ENCODE measurements at places on chromosomes 6 and 20.

DNA sequence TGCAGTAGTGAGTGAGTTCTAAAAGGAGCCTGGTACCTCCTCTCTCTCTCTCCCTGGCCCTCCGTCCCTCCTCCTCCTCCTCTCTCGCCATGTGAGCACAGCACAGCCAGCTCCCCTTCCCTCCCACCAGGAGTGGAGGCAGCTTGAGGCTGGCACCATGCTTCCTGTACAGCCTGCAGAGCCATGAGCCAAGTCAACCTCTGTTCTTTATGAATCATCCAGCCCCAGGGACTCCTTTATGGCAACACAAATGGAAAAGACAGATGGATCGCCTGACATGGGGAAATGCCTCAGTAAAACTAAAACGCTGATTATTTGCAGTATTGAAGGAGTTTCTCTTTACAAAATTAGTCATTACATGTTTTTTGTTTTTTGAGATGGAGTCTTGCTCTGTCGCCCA, 233.7 kb upstream of the ARID1B start:
- no peak for DNase-seq

- DNase-seq = no peak
Observed at GRCh38 chr6:44558024-44558831, 170.7 kb downstream of the CDC5L start.

DNA sequence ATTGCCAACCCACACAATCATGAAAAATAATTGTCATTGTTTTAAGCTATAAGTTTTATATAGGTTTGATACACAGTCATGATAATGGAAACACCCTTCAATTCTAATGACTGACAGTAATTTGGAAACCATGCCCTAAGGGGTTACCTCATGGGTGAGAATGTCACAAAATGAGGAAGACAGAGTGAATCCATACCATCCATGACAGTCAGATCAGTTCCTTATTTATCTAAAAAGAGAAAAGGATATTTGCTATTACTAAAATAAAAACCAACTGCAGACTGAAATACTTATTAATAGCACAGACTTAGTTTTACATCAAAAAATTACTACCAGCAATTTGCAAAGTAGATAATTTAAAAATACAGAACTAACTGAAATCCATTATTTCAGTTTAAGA, 437.8 kb downstream of the UTRN start:
- DNase-seq = no peak

DNA sequence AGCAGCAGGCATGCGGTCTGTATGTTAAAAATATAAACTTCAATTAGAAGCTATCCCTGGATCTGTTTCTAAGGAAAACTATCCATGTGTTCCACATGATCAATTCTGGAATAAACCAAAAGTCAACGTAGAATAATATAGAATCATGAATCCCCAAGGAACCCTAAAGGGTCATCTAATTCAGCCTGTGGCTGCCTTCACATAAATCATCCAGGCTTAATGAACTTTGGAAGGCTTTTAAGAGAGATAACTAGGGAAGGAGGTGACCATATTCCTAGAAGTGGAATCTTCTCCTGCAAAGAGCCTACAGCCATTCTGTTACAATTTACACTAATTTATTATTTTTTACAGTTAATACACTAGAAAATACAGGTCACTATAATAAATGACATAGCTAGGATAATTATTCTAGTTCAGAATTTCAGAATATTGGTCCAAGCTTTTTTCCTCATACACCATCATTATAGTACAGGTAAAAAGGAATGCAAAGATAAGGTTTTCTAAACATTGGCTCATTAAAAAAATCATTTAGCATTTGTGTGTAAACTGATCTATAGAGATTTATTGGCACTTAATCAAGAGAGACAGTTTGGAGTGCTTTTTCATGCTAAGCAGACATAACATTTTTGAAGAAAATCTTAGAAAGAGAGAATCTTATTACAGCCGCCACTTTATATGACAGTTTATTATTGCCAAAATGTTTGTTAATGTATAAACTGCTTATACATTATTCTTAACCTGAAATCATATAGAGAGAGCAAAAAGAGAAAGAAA, 851.2 kb downstream of the PHF3 start:
- DNase-seq = no peak

GRCh38 chr20:64063389-64064144, 569 bp downstream of the TCEA2 start:
- no peak for DNase-seq

DNA sequence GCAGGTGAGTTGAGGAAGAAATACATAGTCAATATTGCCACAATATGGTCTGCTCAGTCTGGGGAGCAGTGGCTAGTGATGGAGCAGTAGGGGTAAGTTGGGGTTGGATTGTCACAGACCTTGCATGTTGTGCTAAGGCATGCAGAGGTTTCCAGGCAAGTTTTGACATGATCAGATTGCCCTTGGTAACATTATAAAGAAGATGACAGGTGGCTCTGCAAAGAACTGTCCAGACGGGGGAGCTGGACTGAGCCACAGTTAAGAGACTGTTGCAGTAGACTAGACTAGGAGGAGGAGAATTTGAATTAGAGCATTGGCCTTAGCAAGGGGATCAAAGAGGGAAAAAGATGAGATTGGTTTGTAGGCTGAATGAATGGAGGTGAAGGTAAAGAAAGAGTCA, 23.4 kb downstream of the ATRN start:
- DNase-seq = no peak

- DNase-seq = no peak
Observed at GRCh38 chr6:16671302-16672289, 89.7 kb downstream of the ATXN1 start.

DNA sequence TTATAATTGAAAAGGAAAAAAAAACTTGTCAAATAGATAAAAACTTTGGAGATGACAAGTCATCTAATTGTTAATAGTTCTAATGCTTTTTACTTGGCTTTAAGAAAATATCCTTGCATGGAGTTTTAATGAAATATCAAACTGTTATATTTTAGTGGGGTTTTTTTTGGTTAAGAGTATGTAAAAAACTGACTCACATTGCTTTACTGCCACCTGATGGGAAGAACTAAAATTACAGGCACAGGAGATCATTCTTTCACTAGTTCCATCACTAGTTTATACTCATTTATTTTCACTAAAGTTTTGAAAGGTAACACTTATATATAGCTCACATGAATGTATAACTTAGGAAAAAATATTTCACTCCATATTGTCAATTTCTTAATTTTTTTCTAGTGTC, 309.1 kb downstream of the LMBRD1 start:
- DNase-seq = no peak

DNA sequence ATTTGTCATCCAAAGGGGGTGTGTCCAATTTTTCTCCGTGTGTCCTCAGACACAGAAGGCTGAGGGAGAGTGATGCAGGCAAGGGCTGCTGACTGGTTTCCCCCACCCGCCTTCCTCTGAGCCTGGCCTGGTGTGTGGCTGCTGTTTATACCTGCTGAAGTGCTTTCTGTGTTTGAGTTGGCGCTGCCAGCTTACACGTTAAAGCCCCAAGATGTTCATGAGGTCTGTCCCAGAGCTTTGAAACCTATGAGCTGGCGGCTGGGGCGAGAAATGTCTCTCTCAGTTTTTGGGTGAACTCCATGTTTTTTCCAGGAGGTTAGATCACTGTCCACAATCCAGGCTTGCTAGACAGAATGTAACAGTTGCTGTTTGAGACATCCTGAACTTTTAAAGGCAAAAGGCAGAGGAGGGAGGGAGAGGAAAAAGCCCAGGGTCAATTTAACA, 69.0 kb upstream of the CCN2 start:
- DNase-seq = peak; percentile 2

DNA sequence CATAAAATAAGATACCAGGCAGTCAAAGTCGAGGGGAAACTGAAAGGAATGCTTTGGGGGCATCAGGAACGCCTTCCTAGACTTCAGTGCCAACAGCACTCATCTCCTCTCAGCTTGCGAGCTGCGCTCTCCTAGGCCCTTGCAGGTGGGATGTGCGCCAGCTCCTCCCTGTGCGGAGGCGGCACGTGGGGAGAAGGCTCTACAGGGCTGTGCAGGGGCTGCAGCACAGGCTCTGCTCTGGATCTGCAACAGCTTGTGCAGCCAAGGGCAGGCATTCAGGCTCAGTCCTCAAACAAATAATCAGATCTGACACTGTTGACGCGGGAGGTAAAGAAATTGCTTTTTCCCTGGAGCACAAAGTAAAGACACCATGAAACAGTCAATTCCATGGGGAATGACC, 144.8 kb downstream of the TTLL2 start:
- no peak for DNase-seq

GRCh38 chr6:136521911-136522310, 28.3 kb downstream of the MAP7 start:
- DNase-seq = no peak

- DNase-seq = no peak
Observed at GRCh38 chr6:90368001-90368400, 71.4 kb upstream of the BACH2 start.

DNA sequence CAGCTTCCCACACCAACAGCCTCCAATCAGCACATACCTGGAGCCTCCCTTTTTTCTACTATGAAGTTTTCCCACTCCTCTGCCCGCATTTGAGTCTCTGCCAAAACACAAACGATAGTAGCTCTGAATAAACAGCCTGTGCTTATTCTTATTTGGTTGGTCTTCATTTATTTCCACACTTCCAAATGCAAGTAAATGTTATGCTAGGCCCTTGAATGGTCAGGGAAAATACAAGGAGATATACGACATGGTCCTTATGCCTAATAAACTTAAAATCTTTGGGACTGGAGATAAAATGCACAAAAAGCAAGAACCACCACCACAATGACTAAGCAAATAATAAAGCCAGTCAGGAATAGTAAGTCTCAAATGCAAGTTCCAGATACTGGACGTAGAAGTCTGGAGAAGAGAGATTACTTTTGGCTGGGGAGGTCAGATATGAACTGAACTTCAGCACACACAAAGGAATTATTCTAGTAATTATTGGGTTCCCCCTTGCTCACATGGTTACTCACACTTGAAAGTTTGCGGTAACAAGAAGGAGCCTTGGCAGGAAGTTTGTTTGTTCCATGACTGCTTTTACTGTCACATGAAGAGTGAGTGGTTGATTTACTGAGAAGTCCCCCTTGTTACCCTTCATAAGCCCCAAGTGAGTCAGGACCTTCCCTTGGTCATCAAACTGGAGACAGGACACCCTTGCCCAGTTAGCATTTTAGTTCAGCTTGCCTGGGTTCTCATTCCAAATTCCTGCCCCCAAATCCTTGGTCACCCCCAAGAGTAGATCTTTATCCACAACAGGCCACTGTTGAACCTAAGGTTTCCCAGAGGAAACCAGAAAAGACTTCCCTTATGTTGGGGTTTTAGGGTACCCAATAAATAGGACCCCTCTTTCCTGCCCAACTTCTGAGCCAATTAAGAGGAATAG, 511.2 kb upstream of the JARID2 start:
- DNase-seq = peak; percentile 88

GRCh38 chr6:168641446-168641845, 200.5 kb downstream of the SMOC2 start:
- DNase-seq = no peak

DNA sequence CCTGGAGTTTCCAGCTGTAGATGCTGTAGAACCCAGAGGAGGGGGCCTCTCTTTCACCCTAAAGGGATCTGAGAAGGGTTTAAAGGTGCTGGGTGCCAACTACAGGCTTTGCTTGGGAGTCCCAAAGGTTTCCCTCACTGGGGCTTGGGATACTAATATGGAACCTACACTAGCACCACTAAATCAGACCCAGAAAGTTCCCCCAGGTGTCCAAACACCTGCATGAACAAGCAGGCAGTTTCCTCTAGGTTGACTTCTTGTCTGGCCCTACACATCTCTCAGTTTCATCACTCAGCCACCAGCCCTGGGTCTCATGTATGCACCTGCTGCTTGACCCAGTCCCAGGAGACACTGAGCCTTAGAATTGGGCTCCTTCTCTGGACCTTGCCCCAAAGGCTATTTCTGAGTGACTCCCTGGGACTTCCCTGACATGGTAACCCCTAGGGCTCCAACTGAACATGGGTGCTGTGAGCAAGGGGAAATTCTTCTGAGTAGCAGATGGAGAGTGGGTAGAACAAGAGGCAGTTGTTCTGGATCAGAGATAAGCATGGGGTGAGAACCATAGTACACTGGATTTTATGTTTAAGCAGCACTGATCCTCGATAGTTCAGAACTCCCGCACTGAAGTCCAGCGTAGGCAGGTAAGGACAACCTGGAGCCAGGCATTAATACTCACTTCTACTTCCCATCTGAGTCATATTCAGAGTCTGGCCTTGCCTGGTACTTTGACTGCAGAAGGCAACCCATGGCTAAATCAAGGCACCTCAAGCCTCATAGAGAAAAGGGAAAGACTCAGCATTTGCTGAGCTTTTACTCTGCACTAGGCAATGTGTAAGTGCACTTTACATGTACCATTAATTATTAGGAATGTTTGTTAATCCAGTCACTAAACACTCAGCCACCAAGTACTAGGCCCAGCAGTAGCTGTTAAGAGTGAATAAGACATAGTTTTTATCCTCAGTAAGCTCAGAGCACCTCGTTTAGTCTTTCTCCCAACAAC, 16.8 kb downstream of the BCL2L1 start:
- DNase-seq = no peak

GRCh38 chr6:156554160-156554559, 223.0 kb upstream of the ARID1B start:
- DNase-seq = no peak

- no peak for DNase-seq
Observed at GRCh38 chr6:104134876-104135275, 724.8 kb downstream of the HACE1 start.

DNA sequence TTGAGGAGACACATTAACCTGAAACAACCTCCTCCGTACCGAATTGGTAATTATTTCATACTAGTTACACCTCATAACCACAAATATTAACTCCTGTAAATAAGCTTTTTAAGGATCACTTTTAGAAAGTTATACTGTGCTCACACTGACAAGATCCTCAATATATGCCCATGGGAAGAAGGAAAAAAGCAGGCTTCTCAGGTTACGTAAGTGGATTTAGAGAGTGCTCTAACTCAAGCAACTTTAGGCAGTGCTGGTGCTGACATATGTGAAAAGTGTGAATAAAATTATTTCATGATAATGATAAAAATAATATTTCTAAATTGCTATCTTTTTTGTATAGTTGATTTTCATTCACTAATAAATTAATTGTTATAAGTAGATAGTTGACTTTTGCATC, 76.1 kb downstream of the PRKN start:
- DNase-seq = no peak

DNA sequence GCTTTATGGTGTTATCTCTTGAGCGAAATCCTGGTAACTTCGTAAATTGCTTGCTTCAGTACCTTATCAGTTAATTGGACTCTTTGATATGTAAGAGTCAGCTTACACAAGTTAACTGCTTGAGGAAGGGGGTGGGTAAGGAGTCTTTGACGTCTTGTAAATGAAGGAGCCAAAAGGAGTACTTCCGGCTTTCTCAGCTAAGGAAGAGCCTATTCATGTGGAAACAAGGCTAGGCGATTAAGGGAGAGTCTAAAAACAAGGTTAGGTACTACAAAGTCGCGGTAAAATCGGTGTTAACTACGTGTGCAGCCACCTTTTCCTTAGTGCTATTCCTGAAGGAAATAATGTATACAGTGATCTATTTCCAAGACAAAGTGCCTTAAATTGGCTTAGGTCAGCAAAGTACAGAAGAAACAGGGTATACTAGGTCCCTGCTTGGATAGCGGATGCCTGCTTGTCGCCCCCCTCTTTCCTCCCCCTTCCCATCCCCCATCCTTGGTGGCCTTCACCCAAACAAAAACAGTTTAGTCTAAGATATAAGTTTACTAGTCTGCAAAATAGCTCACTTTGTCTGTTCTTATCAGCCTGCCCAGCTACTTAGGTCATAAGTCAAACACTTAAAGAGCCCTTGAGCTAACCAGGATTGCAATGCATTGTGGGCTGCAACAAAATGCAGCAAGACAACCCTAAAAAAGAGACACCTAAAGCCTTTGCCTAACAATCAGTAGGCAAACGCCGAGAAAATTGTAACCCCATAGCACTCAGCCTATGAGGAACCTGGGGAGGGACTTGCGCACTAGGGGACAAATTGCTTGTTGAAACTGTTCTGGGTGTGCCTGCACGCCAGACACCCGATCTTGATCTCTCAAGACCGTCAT, 147.3 kb downstream of the TRIM27 start:
- no peak for DNase-seq
